CD4-positive, alpha-beta T cell treated with Interleukin-10 for 1 hour (primary cell): ENCODE measurements at places on chromosomes 2 and 18.
A peak's percentile ranks its signal among the peaks of the same experiment; 100 is the strongest.

GRCh38 chr2:151197184-151198108, 64.2 kb downstream of the RBM43 start:
- DNase-seq = no peak

- DNase-seq = peak; percentile 44
Measured at GRCh38 chr2:97870396-97870843, 125.3 kb downstream of the TMEM131 start.

- DNase-seq = no peak
Measured at GRCh38 chr2:58634653-58635370, 393.7 kb upstream of the FANCL start.

GRCh38 chr2:43221763-43222474, 4.5 kb downstream of the ZFP36L2 start:
- DNase-seq = peak; percentile 58

DNA sequence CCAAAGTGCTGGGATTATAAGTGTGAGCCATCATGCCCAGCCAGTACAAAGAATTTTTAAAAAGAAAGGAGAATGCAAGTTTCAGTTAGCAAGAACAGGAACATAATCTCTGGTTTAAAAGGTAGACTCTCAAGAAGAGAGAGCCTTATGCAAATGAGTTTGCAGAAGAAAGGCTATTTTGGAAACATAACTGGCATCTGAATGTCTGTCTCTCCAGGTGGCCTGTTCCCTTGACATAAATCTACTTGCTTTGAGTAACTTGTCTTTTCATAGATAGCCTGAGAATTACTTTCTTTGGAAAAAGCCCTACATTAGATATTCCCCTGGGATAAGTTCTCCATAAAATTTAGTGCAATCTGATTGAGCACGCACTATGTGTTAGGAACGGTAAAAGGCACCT, 109.6 kb downstream of the ICOS start:
- DNase-seq = no peak

DNA sequence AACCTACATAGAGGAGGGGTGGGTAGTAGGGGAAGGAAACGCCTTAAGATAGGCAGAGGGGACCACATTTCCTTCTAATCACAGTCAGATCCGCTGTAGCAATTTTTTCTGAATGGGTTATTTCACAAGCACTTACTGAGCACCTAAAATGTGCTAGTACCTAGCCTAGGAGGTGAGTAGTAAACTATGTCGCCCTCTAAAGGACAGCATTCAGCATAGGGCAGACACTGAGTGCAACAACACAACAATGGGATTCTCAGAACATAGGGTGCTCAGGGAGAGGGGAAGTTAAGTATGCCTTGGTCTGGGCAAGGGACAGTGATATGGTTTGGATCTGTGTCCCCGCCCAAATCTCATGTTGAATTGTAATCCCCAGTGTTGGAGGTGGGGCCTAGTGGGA, 166.1 kb upstream of the RAB6C start:
- no peak for DNase-seq

DNA sequence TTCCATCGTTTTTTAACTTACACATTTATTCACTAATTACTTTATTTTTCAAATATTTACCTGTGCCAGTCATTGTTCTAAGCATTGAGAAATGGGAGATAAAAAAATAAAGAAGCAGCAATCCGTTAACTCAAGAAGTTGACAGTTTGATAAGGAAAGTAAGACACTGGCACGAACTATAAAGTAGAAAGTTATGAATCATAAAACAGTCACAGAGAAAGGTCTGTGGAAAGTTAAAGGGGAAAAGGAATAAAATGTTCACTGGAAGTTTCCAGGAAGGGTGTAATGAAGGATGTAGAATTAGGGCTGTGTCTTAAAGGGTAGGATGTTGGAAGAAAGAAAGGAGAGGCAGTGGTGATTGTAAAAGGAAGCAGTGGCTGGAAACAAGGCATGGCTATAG, 118.9 kb downstream of the RDH14 start:
- DNase-seq = no peak

DNA sequence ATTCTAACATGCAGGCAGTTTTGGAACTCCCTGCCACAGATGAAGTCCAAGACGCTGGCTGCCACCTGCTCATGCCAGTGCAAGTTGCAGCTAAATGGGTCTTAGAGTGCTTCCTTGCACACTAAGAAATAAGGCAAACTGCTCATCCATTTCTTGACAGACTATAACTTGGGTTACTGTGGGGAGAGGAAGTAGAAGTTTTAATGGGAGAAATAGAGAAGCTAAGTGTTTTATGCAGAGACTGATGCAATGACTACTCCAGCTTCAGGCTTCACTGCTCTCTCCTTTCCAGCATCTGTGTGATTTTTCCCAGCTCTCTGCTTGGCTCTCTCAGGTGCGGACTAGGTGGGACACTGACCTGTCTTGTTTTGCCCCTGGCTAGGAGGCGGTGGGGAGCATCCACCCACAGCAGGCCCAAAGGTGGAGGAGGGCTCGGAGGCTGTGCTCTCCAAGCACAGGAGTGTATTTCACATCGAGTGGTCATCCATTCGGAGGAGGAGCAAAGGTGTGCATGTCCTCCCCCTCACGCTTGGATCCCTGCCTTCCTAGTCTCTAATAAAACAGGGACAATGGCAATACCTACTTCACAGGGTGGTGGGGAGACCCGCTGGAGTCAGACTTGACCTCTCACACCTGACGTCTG, 48.2 kb downstream of the SLC14A2 start:
- DNase-seq = no peak

DNA sequence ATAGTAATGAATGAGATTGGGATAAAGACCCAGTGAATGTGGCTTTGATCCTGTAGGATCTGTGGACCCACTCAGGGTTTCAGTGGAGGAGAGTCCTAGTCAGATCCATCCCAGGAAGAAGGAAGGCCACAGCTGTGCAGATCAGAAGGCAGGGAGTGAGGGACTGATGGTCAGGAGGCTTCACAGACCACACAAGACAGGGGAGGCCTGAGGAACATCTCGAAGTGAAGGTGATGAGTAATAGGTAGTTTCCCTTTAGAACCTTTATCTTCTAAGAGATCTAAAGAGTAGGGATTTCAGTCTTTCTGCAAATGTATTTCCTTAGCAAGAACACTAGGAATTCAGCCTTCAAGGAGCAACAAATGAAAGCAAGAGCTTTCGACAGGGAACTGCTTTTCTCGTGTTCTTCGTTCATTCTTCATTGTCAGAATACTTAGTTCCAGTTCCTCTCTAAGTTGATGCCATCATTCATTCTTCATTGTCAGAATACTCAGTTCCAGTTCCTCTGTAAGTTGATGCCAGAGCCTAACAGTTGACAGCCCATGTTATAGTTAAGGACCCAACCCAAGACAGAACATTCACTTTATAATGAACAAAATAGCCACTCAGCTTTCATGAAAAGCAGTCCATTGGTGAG, 150.2 kb upstream of the EPAS1 start:
- no peak for DNase-seq

- no peak for DNase-seq
Measured at GRCh38 chr2:221758076-221758475, 186.0 kb upstream of the EPHA4 start.

- no peak for DNase-seq
Measured at GRCh38 chr2:209086761-209087160, 337.1 kb upstream of the MAP2 start.

- DNase-seq = no peak
Measured at GRCh38 chr2:72139874-72140620, 7.6 kb downstream of the CYP26B1 start.

DNA sequence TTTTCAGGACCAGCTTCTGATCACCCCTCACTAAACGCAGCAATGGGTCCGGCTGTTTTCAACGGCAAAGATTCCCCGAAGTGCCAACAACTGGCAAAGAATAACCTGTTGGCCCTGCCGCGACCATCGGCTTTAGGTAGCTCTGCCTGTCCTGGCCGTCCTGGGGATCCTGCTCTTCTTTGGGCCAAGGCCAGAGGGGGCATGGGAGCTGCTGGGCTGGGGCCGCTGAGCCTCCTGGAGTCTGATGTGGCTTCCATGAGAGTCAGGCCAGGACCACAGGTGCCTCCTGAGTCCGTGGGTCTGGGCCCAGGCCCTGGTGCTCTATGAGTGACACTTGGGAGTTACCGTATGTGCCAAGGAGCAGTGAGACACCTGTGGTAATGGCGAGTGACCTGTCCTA, 46.9 kb downstream of the GREB1 start:
- DNase-seq = no peak

DNA sequence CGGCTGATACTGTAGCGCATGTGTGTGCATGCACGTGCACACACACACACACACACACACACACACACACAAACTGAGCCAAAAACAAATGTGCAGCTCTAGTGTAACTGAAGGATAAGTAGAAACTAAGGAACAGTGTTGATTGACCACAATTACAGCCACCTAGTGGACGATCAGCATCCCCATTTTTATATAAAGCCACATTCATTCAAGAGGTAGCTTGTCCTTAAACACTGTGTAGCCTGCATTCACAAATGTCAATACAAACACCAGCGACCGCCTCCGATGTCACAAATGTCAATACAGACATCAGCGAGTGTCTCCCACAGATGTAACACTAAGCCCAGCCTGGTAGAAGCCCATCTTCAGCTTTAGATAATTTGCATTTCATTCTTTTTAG, 167.4 kb downstream of the PTGR3 start:
- no peak for DNase-seq

DNA sequence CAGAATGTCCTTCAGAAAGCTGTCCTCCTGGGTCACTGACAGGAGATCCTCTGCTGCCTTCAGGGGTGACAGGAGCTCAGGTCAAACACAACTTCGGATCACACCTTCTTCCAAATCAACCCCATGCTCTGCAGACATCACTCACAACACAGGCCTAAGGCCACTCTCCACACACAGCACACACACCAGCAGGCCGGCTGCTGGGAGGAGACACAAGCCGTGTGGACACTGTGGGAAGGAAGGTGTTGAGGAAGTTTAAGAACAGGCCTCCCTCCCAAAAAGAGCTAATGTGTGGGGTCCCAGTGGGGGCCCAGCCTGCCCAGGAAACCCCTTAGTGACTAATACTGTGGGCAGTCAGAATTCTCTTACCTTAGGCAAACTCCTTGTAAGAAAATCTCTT, 290.3 kb upstream of the ID2 start:
- DNase-seq = no peak

DNA sequence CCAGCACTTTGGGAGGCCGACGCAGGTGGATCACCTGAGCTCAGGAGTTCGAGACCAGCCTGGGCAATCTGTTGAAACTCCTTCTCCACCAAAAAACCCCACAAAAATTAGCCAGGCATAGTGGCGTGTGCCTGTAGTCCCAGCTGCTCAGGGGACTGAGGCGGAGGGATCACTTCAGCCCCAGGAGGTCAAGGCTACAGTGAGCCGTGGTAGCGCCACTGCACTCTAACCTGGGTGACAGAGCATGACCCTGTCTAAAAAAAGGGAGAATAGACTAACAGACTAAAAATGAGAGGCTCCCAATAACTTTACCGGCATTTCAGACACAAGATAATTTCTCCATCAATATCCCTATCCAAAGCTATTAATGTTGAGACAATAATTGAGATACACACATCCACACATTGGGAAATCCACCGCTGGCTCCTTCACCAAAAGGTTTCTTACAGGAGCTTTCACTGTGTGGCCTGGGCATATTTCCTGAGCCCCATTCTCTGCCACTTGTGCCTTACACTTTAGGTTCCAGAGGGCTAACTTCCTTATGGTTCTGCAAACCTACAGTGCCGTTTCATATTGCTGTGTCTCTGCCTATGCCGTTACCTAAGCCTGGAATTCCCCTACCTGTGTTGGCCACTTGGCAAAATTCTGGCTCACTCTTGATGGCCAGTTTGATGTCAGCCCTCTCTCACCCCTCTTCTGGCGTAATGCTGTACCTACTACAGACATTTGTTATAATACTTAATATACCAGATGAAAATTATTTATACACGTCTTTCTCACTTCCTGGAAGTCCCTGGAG, 115.8 kb upstream of the ZFP36L2 start:
- no peak for DNase-seq

- no peak for DNase-seq
Measured at GRCh38 chr2:39164089-39164488, 43.2 kb upstream of the SOS1 start.

- DNase-seq = no peak
Measured at GRCh38 chr2:65045651-65046050, 10.6 kb upstream of the CEP68 start.

DNA sequence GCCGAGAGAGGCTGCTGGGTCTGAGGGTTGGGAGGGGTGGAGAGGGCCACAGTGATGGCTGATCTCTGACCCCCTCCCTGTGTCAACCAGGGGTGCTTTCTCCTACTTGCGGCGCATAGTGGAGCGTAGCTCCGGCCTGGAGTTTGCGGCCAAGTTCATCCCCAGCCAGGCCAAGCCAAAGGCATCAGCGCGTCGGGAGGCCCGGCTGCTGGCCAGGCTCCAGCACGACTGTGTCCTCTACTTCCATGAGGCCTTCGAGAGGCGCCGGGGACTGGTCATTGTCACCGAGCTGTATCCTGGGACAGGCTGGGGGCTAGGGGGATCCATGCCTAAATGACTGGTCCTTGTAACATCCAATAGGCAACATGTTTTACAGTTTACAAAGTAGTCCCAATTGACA, 20.9 kb upstream of the GMPPA start:
- DNase-seq = no peak

DNA sequence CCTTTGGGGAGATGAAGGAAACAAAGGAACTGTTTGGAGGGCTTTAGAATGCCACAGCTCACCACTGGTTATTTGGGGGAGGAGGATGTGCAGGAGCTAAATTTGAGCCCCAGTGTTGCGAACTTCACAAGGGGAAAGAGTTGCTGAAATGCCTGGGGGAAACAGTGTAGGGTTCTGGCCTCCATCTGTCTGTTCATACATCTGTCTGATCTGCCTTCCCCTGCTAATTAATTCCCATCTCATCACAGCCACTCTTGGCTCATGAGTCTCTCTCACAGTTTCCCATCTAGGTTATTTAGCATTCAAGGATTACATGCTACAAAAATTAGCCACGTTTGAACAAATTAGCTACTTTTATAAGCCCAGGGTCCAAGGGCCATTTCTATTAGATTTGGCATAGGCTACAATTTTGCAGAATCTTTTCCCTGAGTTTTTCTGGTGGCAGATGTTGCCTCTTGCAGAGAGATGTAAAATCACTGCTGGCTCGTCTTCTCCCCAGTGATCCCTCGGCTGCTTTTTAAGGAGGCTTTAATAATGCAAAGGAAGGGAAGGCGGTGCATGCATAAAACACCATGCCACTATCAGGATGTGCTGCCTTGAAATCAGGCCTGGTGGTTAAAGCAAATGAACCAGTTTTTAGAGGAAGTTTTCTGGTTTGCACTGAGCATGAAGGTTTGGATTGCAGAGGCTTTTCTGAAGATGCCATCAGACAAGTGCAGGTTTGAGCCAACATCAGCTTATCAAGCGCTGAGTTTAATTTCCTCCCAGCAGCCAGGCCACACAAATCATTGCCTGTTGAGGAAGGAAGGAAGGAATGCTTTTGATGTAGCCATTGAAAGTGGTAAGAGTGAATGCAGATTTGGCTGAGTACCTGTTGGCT, 35.0 kb downstream of the ADD2 start:
- no peak for DNase-seq

GRCh38 chr2:41417511-41417910, 630.3 kb upstream of the PKDCC start:
- no peak for DNase-seq
